ENCODE measurements at places on chromosomes 4 and X. TPM values are rescaled to one million over a fixed set of nuclear protein-coding genes. Genes with fewer than 3 reads are reported as not detected.

DNA sequence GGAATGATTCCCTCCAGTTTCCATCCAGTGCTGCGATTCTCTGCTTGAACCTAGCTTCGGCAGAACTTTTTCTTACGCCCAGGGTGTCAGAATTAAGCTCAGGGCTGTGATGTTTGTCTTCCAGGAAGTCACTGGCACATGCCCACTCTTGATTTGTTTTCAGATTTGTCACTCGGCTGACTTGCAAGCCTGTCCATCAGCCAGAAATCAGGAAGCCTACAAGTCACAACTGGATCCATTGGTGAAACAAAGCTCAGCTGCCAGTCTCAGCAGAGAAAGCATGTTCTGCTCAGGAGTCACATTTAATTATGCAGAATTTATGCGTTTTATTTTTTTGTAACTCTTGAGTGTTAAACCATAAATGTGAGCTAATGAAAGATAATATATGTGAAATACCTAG lies 38.2 kb upstream of the PNPLA4 start:
- no peak for DNase-seq

RAB39B gene
- total RNA-seq = 3.5 TPM

DNA sequence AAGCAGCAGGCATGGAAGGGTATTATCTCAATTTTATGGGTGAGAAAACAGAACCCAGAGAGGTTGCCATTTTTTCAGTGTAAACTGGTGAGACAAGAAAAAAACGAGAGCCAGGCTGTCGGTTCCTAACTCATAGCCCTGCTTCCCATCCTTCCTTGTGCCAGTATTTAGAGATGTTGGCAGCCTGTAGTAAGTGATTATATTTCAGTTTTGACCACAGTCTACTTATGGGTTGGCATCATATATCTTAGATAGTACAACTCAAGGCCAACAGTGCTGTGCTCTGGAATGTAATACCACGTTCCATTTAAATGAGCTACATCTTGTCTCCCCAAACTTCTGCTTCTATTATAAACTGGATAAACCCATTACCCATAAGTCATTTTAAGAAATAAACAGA lies 40.8 kb downstream of the XK start:
- no peak for DNase-seq

- no peak for DNase-seq
These were observed 83.7 kb upstream of the DHRSX start for GRCh38 chrX:2584251-2585157.

DNA sequence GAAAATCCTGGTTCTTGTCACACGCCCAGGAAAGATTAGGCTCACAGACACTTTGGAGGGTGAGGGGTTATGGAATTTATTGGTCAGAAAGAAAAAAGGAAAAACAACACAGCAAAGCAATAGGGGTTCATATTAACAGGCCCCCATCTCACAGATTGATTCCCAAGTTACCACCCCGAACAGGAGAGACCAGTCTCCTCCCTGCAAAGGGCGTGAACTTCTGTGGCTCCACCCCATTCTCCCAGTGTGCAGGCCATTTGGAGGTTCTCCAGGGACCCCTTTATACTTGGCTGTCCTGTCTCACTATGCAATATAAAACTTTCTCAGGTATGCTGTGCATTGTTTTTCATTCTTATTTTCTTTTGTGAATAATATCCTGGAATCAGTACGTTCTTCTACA lies 7.4 kb downstream of the FGF2 start:
- no peak for DNase-seq

DNA sequence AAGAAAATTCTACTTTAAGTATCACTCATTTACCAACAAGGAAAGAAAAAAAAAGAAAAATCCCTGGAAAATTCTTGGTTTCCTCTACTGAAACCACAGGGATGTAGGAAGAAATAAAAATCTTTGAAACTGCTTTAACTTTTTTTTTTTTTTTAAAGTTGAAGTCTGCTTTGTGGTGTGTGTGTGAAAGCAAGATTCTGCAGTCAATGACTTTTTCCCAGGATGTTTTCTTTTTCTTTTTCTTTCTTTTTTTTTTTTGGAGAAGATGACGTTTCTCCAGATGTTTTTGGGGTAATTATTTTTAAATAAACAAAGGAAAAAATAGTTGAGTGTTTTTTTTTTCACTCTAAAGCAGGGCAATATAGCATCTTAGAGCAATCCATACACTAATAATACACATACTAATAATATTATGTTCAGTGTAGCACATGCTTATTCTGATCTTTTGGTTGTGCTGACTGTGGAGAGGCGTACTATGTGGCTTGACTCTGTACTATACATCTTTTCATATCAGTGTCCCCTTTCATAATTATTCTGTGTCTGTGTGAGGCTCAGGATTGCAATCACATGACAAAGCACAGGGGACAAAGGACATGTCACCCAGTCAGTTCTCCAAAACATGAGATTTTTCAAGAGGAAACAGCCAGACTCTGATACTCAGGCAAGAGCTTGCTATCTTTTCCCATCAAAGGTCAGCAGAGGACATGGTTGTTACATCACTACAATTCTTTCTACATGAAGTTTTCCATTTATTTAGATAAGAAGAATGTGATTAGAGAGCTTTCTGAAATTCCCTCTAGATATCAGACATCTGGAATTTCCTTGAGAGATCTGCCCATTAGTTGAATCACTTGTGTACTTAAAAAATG lies 111.0 kb downstream of the PDE5A start:
- DNase-seq = no peak

DNA sequence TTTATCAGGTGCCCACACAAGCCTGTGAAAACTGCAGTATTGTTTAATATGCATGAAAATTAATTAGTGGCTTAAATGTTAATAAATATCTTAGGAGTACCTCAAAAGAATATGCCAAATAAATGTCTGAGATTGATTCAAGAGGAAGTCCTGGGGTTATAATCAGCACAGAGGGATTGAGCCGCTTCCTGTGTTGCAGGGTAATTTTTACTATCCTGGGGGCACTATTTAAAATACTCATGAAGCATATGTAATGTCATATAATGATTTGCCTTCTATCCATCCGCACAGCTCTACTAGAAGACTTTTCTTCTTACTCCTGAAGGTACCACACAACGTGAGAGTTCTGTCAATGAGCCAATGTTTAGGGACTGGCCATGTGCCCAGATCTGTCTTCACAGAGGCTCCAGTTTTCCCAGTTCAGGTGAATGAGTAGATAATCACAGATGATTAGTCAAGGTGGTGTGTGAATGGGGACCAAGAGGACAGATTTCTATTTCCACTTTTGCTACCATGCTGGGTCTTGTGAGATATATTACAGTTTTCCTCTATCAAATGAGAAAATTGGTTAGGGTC lies 233.3 kb downstream of the USP46 start:
- DNase-seq = no peak

CBR4 gene
- total RNA-seq = 9.0 TPM

DNA sequence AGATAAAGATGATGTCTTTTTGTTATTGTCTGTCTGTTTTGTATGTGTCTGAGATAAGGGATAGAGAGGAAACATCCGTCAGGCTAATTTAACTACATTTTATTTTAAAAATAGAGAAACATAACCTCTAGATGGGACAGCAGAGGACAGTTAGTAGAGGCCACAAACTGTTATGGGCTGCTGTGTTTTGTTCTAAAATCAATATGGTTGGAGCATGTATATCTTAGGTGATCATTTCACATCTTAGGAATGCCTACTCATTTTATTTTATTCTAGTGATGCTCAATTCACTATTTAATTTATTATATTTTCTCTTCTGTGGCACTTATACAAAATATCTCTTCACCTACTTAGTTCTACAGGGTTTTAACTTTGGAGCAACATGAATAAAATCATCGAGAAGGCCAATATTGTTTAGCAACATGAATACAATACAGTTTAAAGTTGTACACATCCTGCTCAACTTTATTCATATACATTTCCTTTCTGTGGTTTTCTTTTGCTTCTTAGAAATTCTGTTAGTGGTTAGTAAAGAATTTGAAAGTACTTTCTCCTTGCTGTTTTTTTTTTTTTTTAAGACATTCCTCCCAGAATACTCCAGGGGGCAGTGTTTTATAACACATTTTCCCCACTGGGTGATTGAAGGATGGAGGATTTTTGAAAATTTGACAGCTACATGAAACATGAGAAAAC lies 392.9 kb downstream of the UNC5C start:
- no peak for DNase-seq

- DNase-seq = no peak
These were observed 68.9 kb downstream of the ARHGAP24 start for GRCh38 chr4:85543832-85544231.

- DNase-seq = no peak
These were observed 699.3 kb upstream of the ADGRL3 start for GRCh38 chr4:60500810-60501209.

GAGE1 gene
- total RNA-seq = not detected

GRCh38 chr4:25059791-25060190 lies 29.0 kb upstream of the LGI2 start:
- no peak for DNase-seq

PRRG1 gene
- total RNA-seq = 17.1 TPM

SCRG1 gene
- 4.1 TPM for total RNA-seq

SCARB2 gene
- 195 TPM for total RNA-seq

All from uterus (tissue), 4 donors.